HEK293T (cell line): ENCODE measurements at places on chromosomes 2 and 18.

- no peak for DNase-seq
These were observed 519.3 kb upstream of the HNMT start for GRCh38 chr2:137444970-137445369.

DNA sequence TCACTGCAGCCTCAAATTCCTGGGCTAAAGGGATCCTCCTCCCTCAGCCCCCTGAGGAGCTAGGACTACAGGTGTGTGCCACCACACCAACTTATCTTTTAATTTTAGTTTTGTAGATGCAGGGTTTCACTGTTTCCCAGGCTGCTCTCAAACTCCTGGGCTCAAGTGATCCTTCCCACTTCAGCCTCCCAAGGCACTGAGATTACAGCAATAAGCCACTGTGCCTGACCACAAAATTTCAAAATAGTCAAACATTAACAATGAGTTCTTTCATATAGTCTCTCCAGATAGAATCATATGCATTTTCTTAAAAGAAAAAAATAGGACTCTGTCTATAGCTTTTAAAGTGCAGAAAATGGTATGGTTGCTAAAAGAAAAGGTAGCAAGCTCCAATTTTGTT is 24.9 kb upstream of the PID1 start:
- DNase-seq = no peak

- no peak for DNase-seq
These were observed 102.2 kb downstream of the ACTR3 start for GRCh38 chr2:113992090-113992489.

DNA sequence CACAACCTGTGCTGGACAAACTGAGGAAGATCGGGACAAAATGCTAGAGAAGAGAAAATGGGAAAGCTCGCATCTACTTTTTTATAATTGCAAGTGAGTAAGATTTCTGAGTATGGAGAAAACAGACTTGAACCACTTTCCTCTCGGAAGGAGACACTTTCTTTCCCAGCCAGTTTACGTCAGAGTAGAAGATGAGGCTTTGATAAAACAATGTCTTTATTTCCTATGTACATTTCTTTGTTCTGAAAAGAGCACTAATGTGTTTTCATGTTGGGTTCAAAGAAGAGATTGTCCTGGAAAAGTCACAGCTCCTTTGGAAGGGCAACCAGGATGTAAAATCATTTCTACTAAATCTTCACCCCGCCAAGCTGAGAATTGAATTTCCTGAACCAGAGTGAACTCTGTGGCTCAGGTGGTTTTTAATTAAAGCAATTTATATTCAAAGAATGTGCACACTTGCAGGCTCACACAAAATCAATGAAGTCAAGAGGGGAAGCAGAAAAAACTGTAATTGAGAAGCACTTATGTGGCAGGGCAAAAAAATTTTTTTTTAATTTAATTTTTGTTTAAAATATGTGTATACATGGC is 23.4 kb upstream of the ITGA6 start:
- DNase-seq = no peak

- DNase-seq = no peak
These were observed 85.7 kb downstream of the ARHGEF4 start for GRCh38 chr2:130922417-130922816.
